ENCODE measurements at places on chromosomes 16 and 17.

- no peak for DNase-seq
These were observed 15.7 kb downstream of the GJD3 start for GRCh38 chr17:40348562-40349476.

DNA sequence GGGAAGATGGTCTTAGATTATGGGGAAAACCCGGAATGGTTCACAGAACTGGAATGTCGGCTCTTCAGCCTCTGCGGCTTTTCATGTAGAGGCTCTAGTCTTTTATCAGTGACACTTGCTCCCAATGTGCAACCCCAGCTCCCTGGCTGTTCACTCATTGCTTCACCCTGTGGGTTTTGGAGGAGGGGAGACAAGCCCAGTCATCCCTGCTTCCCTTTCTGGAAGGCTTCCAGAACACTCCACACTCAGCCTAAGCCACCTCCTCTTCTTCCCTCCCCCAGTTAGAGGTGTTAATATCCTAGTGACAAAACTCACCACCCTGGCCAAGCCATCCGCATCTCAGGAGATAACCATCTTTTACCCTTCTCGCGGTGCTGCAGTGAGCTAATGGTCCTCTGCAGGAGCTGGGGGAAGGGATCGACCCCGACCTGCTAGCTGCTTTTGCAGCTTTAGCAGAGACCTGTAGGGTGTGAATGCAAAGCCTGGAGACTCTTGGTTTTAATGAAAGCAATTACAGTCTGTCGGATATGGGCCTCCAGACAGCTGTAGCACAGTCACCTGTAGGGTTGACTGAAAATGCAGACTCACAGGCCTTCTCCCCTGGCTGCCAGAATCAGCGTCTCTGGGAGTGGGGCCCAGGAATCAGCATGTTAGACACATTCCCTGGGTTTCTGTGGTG lies 24.3 kb upstream of the LASP1NB start:
- DNase-seq = no peak

GRCh38 chr16:24993722-24994686 lies 21.2 kb downstream of the ARHGAP17 start:
- DNase-seq = no peak

DNA sequence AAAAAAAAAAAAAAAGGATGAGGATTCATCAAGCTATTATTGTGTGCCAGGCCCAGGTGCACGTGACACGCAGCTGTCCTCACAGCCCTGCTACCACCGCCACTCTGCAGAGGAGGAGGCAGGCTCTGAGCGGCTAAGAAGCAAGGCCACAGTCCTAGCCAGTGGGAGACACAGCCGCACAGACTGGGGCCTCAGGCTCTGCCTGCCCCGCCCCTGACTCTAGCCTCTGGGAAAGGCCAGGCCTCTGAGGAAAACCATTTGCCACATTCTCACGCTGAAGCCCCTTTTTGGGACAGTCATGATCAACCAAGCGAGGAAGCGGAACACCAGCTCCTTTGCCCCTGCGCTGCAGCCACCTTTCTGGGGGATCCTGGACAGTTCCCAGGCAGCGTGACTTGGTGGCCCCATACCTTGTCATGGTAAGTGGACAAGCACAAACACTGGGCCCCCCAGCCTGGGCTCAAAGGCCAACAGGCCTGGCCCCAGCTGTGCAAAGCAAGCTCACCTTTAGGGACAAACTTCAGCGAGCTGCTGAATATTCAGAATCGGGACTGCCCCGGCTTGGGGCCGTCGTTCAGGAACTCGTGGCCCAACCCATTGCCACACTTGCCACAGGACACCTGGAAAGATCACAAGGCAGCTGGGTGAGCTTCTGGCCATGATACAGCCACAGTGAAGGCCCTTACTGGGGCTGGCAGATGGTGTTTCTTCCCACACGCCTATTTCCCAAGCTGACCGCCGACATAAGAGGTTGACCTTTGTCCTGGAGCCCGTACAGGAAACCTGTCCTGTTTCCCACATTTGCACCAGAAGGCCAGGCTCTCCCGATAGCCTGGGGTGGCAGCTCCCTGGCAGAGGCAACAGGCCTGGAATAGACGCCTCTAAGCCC lies 2.5 kb downstream of the MSRB1 start:
- DNase-seq = no peak

GRCh38 chr17:82255402-82255972 lies 18.0 kb downstream of the CSNK1D start:
- DNase-seq = no peak

DNA sequence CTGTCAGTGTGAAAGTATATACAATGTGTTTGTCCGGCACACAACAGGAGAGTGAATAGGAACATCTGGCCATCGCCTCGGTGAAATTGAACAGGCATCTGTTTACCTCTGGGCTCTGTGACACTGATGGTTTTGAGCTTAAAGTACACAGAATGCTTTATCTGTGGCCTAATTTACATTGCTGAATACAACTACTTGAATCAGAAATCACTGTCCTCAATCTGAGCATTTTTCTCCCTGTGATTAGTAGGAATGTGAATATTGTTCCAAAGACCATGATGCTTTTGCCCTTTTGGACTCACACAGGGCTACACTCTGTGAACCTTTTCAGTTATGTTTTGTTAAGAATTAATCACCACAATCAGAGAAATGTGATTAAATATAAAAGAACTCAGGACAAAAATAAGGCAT lies 323.0 kb upstream of the TBX2 start:
- DNase-seq = no peak

GRCh38 chr16:4285167-4285566 lies 12.3 kb upstream of the TFAP4 start:
- DNase-seq = no peak

DNA sequence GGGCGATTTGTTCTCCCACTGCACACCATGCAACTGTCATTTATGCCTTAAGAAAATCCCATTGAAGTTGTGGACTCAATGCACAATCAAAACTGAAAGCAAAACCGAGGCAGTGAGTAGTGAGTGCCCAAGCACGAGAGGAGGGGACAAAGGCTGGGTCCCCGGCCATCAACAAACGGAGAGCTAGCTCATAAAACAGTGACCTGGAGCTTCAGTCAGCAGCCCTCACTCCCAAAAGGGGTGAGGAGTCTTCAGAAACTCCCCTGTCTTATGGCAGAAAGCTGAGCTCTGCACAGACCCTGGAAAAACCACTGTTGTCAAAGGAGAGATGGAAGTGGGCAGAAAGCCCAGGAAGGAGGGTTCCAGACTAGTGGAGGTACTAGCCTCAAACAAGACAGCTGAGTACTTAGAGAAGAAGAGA lies 96.9 kb downstream of the ADCY9 start:
- DNase-seq = no peak

DNA sequence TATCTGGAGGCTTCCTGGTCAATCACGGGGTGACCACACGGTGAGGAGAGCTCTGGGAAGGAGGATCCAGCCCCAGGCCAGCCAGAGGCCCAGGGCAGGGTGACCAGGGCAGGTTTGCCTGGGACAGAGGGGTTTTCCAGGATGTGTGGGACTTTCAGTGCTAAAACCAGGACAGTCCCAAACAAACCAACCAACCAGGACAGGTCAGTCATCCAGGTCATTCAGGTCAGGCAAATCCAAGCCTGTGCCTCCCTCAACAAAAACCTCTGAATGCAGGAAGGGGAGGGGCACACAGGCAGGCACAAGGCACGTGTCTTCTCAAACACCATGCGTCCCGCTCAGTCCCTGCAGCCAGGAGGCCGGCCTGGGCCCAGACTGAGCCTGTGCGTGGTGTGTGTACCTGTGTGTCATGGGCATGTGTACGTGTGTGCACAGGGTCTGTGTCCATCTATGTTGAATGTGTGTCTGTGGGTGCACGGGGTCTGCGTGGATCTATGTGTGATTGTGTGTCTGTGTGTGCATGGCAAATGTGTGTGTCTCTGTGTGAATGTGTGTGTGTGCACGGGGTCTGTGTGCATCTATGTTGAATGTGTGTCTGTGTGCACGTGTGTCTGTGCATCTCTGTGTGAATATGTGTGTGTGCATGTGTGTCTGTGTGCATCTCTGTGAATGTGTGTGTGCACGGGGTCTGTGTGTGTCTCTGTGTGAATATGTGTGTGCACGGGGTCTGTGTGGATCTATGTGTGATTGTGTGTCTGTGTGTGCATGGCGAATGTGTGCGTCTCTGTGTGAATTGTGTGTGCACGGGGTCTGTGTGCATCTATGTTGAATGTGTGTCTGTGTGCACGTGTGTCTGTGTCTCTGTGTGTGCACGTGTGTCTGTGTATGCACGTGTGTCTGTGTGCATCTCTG lies 78.9 kb downstream of the RTN4RL1 start:
- no peak for DNase-seq

GRCh38 chr16:70437017-70437581 lies 1.8 kb downstream of the ST3GAL2 start:
- no peak for DNase-seq

DNA sequence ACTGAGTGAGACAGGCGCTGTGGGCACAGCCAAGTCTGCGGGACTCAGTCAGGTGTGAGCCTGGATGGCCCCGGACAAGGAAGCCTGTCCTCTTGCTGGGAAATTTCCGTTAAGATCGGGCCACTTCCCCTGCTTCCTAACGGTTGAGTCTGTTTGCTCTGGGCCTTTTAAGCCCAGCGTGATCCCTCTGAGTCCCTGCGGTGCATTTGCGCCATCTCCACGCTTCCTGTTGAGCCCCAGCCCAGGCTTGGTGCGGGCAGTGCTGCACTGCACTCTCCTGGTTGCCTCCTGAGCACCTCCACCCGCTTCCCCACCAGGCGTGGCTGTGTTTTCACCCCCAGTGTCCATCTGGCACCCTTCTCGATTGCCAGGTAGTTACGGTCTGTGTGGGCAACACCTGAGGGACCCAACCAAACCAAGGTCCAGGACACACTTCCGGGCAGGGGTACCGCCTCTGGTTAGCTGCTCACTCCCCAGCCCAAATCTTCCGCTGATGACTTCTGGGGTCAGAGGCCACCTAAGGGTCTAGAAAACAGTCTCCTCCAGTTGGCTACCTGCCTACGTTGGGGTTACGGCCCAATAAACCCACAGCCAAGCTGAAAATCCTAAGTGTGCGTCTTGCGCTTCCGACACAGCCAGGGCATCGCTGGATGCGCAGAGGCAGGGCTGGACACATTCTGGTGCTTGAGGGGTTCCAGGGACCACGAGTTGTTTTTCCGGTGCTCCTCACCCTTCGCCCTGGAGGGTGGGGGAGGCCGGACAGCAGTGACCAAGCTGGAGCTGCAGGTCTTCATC lies 1.4 kb upstream of the SLC25A10 start:
- no peak for DNase-seq

DNA sequence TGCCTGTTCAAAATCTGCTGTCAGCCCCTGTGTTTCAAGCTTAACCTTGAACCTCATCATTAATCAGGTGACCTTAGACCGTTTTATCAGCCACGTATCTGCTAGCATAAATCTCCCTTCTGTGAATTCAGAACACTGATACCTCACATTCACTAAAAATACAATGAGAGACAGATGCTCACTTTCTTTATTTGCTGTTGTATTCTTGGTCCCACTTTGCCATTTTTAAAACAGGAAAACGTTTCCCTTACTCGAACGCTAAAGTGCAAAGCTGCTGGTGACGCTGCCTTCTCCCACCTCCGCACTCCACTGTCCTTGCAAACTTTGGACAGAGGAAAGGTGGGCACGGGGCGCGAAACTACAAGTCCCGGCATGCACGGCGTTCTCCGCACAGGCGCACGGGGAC lies 220 bp upstream of the ARHGAP44 start:
- DNase-seq = no peak

- no peak for DNase-seq
These were observed 25.3 kb downstream of the CMIP start for GRCh38 chr16:81469710-81470535.

- no peak for DNase-seq
These were observed 6.7 kb upstream of the LHX1 start for GRCh38 chr17:36930583-36930900.

- DNase-seq = no peak
These were observed 501.6 kb downstream of the MAF start for GRCh38 chr16:79098907-79099306.

DNA sequence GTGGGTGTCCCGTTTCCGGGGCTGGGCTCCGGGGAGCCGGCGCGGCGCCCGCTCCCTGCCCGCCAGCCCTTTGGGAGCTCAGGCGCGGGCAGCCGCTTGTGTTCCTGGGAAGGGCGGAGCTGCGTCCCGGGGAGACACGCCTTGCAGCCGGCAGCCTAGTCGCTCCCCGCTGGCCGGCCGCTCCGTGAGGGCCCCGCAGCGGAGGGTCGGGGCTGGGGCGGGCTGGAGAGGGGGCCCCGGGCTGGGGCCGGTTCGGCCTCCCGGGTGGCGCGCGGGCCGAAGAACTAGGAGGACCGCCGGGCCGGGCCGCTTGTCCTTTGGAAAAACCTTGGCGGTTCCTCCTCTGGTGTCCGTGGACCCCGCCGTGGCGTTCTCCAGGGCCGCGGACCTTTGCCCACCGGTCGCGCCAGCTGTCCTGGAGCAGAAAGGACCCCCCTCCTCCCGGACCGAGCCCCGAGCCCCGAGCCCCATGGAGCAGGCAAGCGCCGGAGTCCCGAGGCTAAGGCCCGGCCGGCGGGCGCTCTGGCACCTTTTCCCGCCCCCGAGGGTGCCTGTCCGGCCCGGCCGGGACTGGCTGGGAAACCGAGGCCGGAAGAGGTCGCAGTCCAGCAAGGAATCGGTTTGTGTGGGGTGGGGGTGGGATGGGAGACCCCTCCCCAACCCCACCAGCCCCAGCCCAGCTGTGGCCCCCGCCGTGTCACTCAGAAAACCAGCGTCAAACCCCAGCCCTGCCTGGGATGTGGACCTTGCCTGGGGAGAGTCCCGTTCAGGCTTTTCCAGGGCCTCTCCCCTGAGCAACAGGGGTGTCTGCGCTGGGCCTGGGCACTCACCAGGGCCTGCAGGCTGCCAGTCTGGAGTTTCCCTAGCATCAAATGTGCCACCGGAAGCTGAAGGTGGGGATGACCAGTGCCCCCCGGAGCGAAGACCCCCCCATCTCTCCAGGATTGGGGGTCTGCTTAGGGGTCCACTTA lies 6.8 kb upstream of the TBC1D3B start:
- no peak for DNase-seq

DNA sequence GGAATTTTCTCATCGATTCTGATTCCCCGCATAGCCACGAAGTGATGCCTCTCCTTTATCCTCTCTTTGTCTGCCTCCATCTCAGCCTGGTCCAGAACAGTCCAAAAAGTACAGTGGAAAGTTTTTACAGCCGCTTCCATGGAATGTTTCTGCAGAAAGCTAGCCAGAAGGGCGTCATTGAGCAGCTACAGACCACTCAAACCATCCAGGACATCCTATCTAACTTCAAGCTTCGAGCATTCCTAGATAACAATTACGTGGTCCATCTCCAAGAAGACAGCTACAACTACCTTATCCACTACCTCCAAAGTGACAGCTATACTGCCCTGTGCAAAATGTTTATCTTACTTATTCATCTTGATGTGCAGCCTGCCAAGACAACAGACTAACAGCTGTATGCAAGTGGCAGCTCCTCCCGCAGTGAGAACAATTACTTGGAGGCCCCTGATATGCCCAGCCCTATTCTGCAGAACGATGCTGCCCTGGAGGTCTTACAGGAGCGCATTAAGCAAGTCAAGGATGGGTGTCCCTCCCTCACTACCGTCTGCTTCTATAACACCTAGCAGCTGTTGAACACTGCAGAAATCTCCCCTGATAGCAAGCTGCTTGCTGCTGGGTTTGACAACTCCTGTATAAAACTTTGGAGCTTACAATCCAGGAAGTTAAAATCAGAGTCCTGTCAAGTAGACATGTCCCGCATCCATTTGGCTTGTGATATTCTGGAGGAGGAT lies 38.9 kb downstream of the SLFN12L start:
- DNase-seq = no peak
